CD4-positive, alpha-beta T cell treated with Interleukin-2 at 100 ng/mL for 4 hours (primary cell): ENCODE measurements at places on chromosomes 13 and 19.

- DNase-seq: no peak
These were observed at the start of gene ELSPBP1 for GRCh38 chr19:47994209-47994802. ELSPBP1 (plus strand) TSS chr19:47994632; CDS start chr19:48008668, 14,036 bp downstream.

- DNase-seq: peak; percentile 52
These were observed 17.2 kb upstream of the CFAP97D2 start for GRCh38 chr13:114161644-114162532.

- DNase-seq: no peak
These were observed 612.5 kb upstream of the ATXN8OS start for GRCh38 chr13:69495096-69495495.

DNA sequence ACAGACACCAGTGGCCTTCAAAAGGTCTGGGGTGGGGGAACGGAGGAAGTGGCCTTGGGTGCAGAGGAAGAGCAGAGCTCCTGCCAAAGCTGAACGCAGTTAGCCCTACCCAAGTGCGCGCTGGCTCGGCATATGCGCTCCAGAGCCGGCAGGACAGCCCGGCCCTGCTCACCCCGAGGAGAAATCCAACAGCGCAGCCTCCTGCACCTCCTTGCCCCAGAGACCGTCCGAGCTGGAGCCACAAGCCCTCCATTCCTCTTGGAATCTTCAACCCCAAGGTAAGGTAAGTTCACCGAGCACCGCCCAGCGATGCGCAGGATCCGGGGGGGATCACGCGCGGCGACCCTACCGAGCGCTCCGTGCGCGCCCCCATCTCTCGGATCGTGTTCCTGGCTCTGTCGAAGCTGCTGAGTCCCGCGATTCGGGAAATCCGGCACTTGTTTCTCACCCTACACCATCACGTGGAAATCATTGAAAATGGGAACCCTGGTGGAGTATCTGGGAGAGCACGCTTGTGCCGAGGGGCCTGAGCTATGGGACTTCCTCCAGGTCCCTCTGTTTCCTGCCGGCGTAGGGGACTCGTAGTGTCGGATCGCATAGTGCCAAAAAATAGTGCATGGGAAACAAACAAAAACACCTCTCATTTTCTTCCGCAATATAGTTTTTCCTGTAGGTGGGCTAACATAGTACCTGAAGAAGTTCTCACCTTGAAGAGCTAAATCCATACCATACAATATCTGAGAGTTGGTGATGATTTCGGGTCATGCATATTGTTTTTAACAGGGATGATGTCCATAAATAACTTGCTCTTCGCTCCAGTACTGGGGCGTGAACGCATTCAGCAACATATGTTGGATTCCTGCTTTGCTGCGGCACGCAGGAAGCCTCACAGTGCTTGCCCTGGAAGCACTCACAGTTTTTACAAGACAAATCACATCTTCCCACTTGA is 9.3 kb downstream of the PDX1 start:
- DNase-seq: no peak

DNA sequence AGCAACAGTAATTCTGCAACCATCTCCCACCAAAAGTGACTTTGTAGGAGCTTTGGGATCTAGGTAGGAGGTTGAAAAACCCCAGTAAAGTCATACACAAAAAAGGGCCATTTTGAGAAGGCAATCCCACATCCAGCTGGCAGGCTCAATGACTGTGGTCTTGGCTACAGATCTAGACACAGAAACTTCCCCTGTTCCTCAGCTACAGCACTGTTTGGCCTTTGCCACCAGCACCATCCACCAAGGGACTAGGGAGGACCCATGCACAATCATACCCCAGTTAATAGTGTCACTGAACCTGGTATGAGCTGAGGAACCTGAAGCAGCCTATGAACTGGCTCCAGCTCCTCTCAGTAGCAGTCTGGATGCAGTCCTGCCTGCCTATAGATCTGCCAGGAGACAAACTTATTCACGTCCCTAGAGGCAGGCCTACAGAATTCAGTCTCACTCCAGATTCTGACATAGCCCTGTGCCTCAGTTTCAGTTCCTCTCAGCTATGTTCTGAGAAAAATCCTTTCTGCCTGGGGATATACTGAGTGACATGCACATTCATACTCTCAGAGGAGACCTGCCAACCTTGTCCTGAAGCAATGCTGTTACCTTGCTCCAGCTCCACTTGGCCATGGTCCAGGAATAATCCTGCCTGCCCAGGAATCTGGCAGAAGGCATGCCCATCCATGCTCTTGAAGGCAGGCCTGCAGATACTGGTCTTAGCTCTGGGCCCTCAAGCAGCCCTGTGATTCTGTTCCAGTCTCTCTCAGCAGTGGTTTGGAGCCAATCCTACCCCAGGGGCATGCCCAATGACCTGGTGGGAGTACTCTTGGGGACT is 2048.3 kb upstream of the PCDH20 start:
- DNase-seq: no peak

GRCh38 chr19:9962623-9963290 is 26.4 kb upstream of the OLFM2 start:
- DNase-seq: no peak

GRCh38 chr19:13077240-13077639 is 25.4 kb downstream of the LYL1 start:
- DNase-seq: no peak
